ENCODE measurements at places on chromosomes 11 and 22.

DNA sequence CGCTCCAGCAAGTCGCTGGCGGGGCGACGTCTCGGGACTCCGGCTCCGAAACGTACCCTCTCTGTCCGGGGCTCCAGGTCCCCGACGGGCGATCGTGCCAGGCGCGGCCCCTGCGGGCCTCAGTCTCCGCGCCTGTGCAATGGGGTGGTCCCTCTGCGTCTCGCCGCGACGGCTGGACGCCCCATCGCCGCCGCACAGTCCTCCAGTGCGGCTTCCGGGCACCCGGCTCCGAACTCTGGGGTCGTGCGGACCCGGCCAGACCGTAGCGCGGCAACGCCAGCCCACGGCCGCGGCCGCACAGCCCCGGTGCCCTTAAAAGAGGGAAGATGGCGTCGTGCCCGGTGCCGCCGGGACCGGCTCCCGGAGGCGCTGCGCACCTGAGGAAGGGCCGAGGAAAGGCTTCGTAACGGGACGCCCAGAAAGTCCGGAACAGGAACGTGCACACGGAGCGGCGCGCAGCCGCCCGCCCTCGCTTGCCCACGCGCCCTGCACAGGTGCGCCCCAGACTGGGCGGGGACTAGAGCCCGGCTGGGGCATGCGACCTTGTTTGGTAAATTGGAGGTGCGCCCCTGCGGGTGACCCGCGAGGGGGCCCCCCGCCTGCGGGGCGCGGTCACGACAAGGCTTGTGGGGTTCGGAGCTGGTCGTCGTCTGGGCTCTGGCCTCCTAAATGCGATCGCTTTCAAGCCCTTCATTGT lies 525 bp downstream of the BIK start:
- DNase-seq, result no peak

DNA sequence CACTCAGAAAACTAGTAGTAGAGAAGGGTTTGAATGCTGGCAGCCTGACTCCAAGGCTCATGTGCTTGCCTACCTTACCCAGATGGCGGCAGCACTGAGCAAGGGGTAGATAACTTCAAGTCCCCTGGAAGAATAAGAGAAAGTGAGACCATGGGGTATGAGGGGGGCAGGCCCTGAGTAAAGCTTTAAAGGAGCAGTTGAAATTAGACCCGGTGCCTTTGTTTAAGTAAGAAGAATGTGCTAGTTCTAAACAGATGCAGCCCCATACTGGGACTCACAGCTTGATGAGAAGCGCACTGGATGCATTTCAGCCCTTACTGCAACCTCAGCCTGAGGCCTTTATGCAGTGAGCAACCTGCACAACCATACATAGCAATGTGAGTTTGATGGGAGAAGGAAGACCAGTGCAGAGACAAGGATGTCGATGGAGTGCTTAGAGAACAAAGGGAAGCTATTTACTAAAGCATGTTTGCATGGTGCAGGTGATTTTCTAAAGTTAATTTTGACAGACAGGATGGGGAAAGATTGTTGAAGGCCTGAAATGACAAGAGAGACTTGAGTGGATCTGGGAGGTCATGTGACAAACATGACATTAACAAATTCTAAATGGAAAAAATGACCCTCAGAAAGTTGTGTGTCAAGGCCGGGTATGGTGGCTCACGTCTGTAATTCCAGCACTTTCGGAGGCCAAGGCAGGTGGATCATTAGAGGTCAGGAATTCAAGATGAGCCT lies 27.1 kb upstream of the TMA7B start:
- no peak for DNase-seq

GRCh38 chr11:61731952-61732675 lies 20.3 kb upstream of the MYRF start:
- no peak for DNase-seq

DNA sequence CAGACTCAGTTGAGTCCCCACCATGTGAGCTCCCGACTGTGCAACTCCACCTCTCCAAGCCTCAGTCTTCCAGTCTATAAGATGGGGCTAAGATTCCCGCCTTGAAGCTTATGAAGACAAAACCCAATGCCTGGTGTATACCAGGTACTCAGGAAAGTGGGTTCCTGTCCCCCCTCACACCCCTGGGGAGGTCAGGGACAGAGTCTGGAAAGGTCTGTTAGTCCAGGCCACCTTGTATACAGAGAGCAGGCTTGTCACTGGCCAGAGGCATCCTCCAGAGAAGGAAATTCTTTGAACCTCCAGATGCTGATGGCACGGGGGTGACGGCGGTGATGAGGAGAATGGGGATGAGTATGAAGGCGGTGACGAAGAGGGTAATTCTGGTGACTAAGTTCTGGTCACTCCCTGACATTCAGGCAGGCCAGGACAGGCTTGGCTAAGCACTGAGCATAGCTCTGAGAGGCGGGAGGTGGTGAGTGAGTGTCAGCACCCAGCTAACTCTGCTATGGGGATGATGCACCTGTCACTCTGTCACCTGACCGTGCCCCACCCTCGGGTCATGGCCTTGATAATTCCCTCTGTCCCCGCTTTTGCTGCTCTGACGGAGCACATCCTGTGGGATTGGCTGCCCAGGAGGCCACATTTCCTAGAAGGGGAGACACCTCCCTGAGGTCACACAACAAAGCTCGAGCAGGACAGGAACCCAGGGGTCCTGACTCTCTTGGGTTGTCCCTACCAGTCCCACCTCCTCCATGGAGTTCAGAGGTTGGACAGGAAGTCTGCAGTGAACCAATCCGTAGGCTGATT lies 30.9 kb upstream of the CSNK1E start:
- DNase-seq, result no peak

DNA sequence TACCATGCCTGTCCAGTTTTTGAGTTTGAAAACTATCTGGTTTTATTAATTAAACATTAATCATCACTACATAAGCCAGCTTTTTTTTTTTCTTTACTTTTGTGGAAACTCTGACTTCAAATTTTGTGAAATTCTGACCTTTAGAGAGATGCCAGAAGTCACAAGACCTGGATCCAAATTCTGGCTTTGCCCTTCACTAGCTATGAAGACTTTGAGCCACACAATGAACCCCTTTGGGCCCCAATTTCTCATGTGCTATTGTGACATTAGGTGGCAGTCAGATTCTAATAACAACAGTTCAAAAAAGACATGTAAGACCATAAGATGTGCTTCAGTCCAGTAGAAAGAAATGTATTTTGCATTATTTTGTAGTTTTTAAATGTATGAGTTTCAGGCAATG lies 60.3 kb downstream of the ZC3H12C start:
- no peak for DNase-seq

DNA sequence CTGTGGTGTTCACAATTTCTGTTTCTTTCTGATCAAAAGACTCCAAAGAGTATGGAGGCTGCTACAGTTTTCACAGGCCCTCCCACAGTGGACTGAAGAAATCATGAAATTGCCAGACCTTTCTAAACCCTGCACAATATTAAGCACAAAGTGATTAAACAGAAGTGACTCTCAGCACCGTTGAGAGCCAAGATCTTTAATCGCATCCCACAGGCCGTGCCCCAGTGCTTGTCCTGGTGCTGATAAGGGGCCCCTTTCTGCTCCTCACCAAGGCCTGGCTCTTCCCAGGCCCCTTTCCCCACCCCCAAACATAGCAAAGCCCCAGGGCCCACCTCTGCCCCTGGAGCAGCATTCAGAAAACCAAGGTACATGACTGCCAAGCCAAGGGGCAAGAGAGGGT lies 57.4 kb upstream of the BMAL1 start:
- DNase-seq, result no peak

- no peak for DNase-seq
These were observed 1.3 kb upstream of the ZFTA start for GRCh38 chr11:63769714-63770455.

GRCh38 chr22:35868938-35869337 lies 151.3 kb downstream of the APOL5 start:
- DNase-seq, result no peak
